ENCODE measurements at places on chromosomes 5 and 9.

GRCh38 chr5:95863383-95863757 lies 40.8 kb upstream of the GLRX start:
- no peak for DNase-seq

- no peak for DNase-seq
Observed at GRCh38 chr9:81538890-81539289, 150.5 kb downstream of the TLE1 start.

DNA sequence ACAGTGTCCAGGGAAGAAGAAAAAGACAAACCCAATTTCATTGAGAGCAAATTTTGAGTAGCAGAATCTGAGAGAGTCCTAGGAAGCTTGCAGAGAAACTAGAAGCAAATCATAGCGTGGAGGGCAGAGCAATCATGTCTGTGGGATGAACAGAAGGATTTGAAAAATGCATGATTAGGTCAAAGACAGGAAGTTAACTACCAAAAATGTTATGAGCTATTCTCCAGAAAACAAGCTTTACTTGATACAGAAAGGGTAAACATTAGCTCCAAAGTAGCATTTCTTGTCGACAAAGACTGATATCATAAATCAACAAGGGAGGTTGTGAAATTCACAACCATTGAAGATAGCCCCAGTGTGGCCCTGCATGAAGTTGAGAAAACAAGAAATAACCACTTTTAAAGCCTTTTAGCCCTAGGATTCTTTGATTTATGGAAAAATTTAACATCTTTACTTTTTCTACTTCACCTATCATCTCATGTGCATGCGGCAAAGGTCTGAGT lies 97.7 kb upstream of the MEGF10 start:
- no peak for DNase-seq

GRCh38 chr5:131533836-131534235 lies 101.2 kb downstream of the RAPGEF6 start:
- no peak for DNase-seq

- DNase-seq: no peak
Observed at GRCh38 chr5:119330367-119331183, 25.2 kb upstream of the TNFAIP8 start.

DNA sequence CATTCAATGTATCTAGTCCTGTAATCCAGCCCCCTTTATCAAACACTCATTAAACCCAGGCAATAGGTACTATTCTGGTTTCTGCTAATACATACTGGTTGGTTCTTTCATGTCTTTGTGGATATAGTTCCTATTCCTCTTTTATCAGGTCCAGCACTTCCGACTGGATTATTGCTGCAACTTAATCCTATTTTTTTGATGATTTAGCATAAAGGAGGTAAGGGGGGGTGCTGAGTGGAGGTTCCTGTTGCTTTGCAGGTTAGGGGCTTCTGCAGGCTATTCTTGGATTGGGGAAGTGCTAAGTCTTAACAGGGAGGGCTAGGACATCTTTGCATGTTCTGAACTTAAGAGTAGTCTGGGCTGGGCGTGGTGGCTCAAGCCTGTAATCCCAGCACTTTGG lies 377.7 kb downstream of the FGF10 start:
- no peak for DNase-seq

- no peak for DNase-seq
Observed at GRCh38 chr5:154562244-154562880, 84.3 kb upstream of the HAND1 start.

- no peak for DNase-seq
Observed at GRCh38 chr5:149616727-149617285, 35.5 kb downstream of the ARHGEF37 start.

GRCh38 chr5:1936413-1936812 lies 53.7 kb upstream of the IRX4 start:
- no peak for DNase-seq

GRCh38 chr5:141479776-141480175 lies 4.0 kb downstream of the PCDHGC3 start:
- no peak for DNase-seq

GRCh38 chr5:179266291-179267070 lies 78.8 kb downstream of the ADAMTS2 start:
- DNase-seq: no peak

- DNase-seq: no peak
Observed at GRCh38 chr5:55232271-55232984, 980 bp downstream of the CCNO start.

DNA sequence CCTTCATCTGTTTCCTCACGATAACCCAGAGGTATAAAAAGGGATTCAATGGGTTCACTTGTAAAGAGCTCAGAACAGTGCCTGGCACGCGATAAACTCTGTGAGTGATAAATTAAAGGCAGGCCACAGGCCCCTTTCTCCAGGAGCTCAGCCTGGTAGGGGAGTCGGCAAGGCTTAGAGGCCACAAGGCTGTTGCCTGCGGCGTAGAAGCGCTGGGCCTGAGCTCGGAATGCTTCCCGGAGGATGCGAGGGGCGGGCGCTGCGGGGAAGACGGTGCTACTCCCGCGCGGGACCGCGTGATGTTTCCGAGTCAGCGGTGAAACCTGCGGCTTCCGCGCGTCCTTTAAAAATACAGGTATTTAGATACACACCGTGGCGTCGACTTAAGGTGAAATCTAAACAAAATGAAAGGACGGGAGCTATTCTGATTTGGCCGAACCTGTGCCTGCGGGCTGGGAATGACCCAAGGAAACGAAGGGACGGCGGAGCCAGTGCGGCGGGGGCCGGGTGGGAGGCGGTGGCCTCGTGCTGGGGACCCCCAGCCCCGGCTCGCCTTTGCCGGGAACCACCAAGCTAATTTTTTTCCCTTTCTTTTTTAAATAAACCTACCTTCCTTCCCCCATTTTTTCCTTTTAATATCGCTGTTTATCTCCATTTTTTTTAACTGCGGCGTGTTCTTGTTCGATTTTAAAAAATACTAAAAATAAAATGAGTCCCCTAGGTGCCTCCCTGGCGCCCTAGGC lies 6.2 kb downstream of the NKX2-5 start:
- DNase-seq: no peak

GRCh38 chr5:115857057-115857479 lies 15.3 kb downstream of the AP3S1 start:
- DNase-seq: no peak

DNA sequence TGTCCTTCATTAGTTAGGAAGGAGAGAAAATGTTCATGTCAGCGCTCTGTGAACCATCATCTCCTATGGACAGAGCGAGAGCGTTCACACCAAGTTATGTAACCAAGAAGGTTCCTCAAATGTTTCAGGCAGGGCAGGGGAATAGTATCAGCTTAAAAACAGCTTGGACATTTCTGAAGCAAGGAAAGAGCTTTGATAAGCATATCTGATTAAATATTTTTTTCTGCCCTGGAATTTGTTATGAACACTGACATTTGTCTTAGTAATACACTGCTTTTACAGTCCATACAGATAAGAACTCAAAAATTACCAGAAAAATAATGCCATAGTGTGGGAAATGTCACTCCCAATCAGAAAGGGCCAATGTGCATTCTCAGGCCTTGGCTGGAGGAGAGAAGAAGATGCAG lies 66.3 kb upstream of the LIFR start:
- DNase-seq: no peak

DNA sequence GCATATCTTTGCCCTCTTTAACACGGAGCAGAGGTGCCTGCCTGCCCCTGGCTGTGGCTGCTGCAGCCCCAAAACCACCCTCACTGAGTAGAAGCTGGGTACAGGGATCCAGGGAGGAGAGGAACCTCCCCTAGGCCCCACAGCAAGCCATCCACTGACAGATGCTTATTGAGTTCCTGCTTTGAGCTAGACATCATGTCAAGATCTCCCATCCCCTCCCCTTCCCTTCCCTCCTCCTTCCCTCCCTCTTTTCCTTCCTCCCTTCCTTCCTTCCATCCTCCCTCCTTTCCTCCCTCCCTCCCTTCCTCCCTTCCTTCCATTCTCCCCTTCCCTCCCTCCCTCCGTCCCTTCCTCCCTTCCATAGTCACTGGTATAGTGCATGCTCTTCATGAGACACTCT lies 29.3 kb downstream of the GOLGA2 start:
- no peak for DNase-seq

- DNase-seq: no peak
Observed at GRCh38 chr5:80141147-80141671, 106.1 kb downstream of the THBS4 start.

DNA sequence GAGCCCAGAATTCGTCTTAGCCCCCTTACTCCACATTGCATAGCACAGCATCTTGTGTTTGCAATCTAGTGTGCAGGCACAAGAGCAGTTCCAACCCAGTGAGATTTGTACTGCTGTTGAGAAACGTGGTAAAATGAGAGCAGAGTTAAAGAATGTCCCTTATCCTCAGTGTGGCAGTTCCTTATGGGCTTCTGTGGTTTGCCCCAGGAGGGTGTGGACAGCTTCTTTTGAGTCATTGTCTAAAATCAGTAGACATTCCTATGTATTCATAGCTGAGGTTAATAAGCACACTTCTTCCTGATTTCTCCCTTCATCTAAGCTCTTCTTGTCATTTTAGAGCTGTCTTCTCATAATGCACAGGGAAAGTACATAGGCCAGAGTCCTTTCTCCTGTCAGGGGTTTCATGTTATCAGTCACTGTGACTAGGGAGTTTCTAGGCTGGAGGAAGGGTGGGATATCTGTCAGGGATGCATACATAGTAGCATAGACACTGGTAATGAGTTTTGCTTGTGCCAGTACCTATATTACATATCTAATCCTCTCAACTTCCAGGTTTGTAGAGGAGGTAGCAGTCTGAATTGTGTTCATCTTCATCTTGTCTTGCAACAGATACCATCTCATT lies 2.0 kb upstream of the CAVIN4 start:
- DNase-seq: no peak

DNA sequence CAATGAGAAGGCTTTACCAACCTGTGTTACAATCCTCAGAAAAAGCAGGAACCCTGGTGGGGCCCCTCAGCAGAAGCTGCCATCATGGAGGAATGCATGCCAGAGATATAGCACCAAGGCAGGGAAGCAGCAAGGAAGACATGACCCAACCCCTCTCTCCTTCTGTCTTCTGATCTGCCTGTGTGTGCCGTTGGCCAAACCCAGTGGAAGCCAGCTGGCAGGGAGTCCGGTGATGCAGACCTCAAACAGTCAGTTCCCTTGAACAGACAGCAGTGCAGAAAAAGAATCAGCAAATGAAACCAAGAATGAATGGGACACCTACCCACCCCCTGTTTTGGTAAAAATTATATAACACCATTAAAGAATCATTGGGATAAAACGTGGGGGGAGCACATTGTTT lies 234.2 kb downstream of the ZNF608 start:
- DNase-seq: no peak

DNA sequence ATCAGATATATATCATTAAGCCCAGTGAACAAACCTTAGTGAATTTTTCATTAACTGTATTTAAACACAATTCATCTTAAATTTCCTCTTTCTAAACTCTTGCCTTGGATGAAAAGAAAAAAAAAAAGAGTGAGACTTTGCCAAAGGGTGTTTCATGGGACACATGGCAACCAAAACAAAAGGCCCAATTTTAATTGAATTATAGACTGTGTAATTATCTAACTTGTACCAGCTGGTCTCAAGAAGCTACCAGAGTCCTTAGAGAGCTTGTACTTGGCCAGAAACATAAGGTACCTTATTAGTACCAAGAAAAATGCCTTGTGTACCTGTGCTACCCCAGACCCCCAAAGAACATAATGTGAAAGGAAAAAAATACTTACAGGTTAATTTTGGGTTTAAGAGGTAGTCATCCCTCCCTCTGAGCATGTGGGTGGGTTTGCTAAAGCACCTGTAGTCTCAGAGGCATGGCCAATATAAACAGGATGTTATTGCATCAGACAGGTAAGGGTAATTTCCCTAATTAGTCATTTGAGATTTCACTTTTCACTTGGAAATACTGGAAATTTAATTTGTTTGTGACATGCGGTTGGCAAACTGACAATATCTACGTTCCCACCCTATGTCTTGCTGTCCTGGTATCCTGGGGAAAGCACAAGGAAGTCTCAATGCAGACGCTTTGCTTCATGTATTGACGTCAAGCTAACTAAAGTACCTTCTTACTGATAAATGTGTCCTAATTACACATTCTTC lies 90.1 kb downstream of the SNCAIP start:
- DNase-seq: no peak

DNA sequence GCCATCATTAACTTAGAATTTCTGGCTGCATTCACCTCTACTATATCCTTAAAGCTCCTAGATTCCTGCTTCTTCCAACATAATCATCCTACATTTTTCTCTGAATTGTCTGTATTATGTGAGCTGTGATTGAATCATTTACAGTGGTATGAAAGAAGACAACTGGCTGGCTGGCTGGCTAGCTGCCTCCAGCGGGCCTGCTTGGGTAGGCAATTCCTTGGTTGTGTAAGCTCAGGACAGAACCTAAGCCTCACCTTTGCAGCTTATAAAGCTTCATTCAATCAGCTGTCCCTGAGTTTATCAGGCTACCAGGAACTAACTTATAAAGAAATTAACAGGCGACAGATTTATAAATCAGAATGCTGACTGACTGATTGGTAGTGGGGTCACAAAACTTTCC lies 162.7 kb upstream of the NR3C1 start:
- no peak for DNase-seq
